ENCODE measurements at places on chromosomes 3 and 15.
A peak's percentile ranks its signal among the peaks of the same experiment; 100 is the strongest.

- DNase-seq, result no peak
Observed at GRCh38 chr15:68512052-68512451, 66.7 kb upstream of the CORO2B start.

DNA sequence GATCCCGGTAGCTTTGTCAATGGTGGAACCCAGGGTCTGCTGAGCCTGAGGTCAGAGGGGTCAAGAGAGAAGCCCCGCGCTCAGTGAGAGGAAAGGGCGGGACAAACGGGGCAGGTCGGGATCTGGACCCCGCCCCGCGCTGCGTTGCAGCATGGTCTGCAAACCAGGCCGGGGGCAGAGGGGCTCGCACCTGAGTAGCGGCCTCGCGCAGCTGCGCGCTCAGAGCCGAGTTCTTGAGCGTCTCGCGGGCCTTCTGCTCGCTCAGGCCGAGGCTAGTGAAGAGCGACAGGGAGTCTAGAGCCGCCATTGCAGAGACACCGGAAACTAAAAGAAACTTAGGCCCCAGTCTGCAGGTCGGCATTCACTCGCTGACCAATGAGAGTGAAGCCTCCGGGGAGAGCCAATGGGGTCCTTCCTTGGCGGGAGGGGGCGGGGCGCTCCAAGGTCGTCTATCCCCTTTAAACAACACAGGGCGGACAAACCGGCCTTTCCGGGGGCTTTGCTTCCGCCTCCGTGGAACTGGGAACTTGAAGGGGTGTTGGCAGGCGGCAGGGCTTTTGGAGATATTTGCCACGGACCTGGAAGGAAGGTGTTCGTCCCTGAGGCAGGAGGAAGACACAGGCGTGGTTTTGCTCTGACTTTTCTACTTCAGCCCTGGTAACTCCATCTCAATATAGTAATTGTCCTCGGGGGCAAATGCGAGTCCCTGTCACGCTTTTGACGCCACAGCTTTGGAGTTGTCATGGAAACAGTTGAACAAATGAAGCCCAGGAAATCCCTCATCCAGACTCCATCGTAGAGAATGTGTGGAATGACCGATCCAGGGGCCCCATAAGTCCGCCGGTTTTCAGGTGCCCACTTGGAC, at the start of gene QARS1:
QARS1 (minus strand) TSS at position 331 of the 865 bp plus-strand sequence; CDS start at position 307, 24 bp downstream.
- DNase-seq, result peak; percentile 87

GRCh38 chr3:127986803-127987202, 65.4 kb upstream of the SEC61A1 start:
- no peak for DNase-seq

DNA sequence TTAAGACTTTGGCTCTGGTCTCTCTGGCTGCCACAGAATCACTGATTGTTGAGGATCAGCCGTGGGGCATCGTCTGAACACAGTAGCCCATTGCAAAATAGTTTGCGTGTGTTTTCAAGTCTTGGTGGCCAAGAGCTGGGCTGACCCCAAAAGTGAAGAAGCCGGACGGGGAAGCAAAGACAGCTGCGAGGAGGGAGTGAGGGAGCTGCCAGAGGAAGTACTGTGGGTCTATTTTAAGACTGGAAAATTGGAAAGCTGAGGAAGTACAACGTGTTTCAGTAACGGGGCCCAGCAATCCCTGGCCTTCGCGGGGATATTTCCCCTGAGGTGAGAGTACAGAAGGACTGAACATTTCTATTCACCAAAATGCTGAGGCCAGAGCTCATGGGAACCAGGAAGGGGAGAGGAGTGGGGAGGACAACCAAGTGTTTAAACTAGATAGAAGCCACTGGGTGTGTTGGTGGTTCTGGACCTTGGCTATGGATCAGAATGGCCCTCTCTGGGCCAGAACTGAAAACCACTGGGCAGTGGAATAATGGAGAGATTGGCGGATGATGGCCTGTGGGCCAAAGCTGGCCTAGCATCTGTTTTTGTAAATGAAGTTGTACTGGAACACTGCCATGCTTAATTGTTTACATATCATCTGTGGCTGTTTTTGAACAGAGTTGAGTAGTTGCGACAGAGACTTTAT, 34.1 kb upstream of the LIMD1 start:
- no peak for DNase-seq

DNA sequence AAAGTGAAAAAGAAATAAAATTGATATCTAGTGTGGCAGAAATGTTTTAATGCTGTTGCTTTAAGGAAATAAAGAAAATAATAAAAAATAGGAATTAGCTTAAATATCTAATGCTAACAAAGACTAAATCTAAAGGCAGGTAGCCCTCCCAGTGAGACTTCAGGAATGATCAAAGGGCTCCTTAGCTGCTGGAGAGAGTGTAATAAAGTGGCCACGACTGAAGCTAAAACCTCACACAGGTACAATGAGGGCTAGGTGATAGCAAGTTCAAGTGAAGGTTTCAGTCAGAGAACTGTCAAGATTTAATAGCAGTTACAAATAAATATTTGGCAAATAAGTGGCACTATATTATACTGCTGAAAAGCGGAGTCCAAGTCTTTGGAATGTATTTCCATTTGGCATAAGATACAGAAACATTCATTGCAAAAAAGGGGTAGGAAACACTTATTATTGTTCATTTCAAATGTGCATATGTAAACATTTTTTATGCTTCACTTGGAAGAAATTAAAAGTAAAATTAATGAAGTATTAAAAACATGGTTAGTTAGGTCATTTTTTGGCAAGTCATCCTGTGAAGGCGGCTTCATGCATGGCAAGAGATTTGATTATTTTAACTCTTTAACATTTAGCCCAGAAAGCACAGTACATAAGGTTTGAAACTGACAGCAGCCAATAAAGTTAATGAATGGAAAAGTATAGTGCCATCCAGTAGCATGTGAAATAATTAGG, 168.2 kb downstream of the ECT2 start:
- no peak for DNase-seq

- DNase-seq, result no peak
Observed at GRCh38 chr3:13536832-13537231, 12.1 kb upstream of the FBLN2 start.

GRCh38 chr3:194130807-194131589, 5.0 kb upstream of the HES1 start:
- no peak for DNase-seq

Measured in SJSA1 (cell line).